ENCODE measurements at places on chromosomes 16 and 17.

GRCh38 chr17:61833536-61834193, 29.7 kb downstream of the BRIP1 start:
- DNase-seq, result no peak

GRCh38 chr16:48499923-48500381, 110.0 kb downstream of the N4BP1 start:
- DNase-seq, result no peak

DNA sequence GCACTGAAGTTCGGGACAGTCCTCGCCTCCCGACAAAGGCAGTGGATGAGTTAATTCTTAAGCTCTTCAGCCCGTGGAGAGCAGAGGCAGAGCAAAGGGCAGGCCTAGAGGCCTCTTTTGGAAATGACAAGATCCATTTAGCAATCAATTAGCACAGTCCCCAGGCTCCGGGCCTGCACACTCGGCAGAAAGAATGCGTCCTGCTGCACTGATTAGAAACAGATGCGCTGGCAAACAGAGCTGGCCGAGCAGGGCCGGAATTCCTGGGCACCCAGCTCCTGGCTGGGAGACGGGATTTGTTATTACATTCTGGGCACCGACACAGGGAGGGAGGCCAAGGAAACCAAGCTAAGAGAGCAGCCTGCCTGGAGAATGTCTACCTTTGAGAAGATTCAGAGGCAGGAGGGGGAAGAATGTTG, 162.9 kb downstream of the COPRS start:
- no peak for DNase-seq

DNA sequence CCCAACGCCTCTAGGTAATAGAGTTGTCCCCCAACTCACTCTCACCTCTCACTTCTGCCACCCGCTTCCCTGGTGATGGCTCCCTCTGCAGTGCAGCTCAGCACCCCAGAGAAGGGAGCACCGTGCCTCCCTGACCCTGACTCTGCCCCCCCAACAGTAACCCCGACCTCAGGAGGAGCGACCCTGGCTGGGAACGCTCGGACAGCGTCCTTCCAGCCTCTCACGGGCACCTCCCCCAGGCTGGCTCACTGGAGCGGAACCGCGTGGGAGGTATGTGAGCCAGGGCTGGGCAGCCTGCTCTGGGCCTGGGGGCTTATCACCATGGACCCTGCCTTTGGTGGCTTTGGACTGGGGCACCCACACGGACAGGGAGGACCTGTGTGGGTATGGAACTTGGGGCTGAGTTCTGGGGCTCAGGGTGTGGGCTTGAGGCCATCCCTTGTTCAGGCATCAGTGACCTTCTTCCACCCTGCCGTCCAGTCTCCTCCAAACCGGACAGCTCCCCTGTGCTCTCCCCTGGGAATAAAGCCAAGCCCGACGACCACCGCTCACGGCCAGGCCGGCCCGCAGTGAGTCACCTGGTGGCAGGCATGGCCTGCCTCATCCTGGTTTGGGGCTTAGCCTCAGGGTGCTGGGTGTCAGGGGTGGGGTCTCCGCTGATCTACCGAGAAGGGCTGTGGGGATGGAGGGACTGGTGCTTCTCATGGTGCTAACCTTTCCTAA, 6.7 kb upstream of the C17orf107 start:
- no peak for DNase-seq

DNA sequence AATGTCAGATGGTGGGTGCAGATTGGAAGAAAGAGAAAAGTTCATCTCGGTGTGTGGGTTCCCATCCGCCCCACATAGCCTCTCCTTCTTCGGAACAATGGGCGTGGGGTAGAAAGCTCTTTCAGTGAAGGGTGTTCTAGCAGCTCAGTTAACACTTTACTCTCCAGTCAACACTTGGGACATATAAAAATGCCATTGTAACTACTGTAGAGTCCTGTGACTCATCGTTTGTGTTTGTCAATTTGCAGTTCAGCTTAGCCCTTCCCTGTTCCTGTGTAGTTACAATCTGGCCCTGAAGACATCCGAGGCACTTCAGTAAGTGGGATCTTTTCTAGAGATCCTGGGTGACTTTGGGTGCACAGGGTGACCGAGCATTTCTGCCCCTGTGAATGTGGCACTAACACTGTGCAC, 11.5 kb upstream of the CLEC18C start:
- no peak for DNase-seq

GRCh38 chr16:61030616-61031015, 1005.6 kb downstream of the CDH8 start:
- DNase-seq, result no peak

DNA sequence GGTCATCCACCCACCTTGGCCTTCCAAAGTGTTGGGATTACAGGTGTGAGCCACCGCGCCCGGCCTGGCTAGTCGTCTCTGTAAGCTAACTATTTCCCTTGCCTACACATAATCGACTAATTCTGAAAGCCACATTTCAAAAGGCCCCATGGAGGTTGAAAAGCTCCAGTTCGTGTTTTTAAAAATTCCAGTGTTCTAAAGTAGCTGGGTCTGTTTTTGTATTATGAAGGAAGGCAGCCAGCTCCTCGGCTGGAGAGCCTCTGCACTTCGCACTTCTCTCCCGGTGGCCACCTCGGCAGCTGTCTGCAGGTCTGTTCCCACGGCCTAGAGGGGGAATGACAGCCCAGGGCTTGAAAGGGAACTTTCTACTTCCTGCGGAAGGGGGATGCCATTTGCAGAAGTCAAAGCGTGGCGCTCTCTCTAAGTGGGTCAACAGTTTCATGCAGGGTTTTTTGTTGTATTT, 16.9 kb downstream of the HASPIN start:
- peak; percentile 84 for DNase-seq

GRCh38 chr16:85927959-85928358, 29.0 kb downstream of the IRF8 start:
- DNase-seq, result no peak

DNA sequence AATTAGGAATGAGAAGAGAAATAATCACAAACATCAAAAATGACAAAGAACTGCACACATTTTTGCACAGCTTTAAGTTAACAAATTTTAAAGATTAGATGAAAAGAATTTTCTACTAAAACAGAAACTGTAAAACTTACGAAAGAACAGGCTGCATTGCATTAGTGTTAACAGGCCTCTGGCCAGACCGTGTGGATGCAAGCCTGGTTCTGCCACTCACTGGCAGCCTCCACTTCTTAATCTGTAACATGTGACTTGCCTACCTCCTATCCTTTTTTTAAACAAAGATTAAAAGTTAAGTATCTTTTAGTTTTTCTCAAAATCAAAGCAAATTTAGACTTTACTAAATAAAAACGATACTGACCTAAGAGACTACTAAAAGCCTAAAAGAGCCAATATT, 37.5 kb downstream of the CREBBP start:
- peak; percentile 39 for DNase-seq

DNA sequence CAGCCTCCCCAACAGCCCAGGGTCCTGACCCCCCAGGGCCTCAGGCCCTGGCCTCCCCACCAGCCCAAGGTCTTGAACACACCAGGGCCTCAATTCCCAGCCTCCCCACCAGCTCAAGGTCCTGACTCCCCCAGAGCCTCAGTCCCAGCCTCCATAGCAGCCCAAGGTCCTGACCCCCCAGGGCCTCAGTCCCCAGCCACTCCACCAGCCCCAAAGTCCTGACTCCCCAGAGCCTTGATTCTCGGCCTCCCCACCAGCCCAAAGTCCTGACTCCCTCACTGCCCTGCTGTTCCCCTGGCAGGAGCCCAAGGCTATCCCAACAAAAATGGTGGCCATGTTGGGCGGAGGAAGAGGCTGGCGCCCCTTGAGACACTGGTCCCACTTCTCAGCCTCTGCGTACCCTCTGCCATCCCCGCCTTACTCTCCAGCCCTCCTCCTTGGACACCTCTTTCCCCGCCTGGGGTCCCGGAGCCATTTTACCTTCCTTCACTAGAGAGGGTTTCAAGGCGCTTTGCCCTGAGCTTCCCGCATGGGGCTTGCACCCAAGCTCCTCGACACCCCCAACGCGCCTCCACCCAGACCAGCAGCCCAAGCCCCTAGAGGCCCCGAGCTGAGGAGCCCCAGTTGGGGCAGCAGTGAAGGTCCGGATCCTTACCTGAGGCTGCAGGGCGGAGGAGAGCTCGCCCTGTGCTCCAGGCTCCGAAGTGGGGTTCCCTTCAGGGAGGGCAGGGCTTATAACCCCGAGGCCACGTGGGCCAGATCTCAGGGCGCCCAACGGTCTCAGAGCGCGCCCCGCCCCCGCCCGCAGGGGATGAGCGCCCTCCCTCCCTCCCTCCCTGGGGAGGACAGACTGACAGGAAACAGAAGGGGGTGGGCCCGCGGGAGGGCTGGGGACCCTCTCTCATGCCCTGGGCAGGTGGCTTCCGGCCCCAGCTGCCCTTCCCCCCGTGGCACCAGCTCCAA, 3.5 kb upstream of the TSPOAP1 start:
- peak; percentile 94 for DNase-seq
